ENCODE measurements at places on chromosomes 2 and 18. TPM values are rescaled to one million over a fixed set of nuclear protein-coding genes. Genes with fewer than 3 reads are reported as not detected.

The SGPP2 gene
- total RNA-seq, result 4.2 TPM

The INHBB gene
- total RNA-seq, result 18.1 TPM

The PKDCC gene
- total RNA-seq, result 34.1 TPM

The TEKT4 gene
- total RNA-seq, result 0.55 TPM

DNA sequence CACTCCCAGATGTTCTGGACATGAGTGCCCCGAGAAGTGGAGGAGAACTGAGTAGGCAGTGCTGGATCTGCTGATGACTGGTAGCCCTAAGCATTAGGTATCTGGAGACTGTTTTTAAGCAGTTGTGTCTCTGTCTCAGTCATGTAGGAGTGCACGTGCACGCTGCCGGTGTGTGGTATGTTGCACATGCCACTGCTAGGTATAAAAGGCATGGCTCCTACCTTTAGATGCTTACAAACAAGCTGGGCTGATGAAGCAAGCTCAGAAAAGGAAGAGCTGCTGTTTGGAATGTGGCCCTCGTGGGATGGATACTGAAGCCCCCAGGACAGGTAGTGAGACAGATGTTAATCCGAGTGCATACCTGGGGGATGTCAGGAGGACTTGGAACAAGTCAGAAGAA is 49.1 kb downstream of the HK2 start:
- DNase-seq, result no peak

The ANKRD30BL gene
- total RNA-seq, result 11.2 TPM

The INO80D gene
- total RNA-seq, result 28.0 TPM

The AQP12A gene
- not detected for total RNA-seq

The NT5C1B gene
- not detected for total RNA-seq

DNA sequence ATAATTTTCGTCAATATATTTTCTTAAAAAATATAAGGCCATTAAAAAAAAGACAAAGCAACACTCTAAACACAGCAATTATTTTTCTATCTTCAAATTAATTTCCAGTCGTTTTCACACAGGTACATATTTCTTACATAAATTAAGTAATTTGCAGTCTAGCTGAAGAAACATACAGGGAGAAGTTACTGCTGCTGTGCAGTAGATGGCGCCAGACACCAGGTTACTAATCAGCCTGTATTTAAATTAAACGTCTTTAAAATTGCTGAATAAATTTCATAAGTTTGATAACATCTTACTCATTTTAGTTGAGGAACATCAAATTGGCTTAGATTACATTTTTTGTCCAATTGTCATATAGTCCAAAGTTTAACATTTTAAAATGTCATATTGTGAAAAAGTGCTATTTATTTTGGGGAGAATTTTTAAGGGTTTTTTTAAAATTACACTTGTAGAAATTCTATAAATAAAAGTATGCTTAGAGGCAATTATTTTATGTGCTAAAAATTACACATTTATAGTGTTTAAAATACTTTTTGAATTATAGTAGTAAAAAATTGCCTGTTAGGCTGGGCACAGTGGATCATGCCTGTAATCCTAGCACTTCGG is 88.4 kb downstream of the PMAIP1 start:
- DNase-seq, result peak; percentile 19

The PLGLB2 gene
- total RNA-seq, result not detected

The TBR1 gene
- not detected for total RNA-seq

- peak; percentile 35 for DNase-seq
Measured at GRCh38 chr2:96116879-96117533, 635 bp upstream of the ADRA2B start.

DNA sequence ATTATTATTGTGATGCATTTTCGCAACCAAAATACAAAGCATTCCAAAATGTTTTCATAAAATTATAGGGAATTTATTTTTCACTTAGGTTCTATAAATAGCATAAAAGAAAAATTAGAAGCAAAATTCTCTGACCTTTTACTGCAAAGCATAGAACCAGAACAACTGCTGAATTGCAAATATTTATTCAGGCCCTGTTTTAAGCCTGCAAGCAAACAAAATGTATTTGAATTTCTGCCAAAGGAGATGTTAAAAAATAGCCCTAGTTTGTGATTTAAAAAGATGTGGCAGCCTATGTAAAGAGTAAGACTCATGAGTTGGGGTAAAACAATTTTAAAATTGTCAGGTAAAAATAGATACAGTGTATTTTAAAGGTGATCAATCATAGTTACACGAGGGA is 138.1 kb downstream of the KCNJ3 start:
- DNase-seq, result no peak

The GALNT14 gene
- 4.0 TPM for total RNA-seq

- DNase-seq, result no peak
Measured at GRCh38 chr2:162449471-162449870, 105.5 kb downstream of the GCA start.

DNA sequence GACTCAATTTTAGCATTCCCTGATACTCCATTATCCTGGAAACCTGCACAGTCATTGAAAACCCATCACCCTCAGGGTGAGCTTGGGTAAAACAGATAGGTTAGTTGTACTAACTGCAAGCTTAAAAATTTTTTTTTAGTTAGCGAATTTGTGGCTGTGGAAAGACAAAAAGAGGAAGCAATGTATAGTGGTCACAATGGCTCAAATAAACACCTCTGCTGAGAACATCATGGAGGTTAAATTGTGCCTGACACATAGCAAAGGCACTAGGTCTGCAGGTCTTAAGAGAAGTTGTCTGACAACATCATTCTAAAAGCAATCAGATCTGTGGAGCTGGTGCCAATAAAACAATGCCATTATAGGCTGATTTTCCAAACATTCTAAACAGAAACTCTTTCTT is 84.4 kb upstream of the CAVIN2 start:
- no peak for DNase-seq

- DNase-seq, result no peak
Measured at GRCh38 chr2:6392966-6393365, 472.7 kb downstream of the CMPK2 start.

The C2orf74 gene
- total RNA-seq, result 5.7 TPM

The ACTR2 gene
- total RNA-seq, result 147 TPM

DNA sequence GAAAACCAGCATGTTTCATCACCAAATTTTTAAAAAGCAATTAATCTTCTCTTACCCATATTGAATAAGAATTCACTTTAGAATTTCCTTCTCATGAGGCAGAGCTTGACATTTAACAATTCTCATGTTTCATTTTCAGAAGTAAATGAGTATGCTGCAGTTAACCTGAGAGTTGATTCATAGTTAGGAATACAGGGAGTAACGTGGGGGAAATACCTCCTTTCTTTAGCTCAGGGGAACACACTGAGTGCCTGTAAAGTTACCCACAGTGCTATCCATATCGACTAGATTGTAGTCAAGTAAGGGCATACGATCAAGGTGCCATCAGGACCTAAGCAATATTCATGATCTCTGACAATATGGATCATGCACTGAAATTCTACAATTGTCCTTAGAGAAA is 38.9 kb upstream of the ATIC start:
- DNase-seq, result no peak

DNA sequence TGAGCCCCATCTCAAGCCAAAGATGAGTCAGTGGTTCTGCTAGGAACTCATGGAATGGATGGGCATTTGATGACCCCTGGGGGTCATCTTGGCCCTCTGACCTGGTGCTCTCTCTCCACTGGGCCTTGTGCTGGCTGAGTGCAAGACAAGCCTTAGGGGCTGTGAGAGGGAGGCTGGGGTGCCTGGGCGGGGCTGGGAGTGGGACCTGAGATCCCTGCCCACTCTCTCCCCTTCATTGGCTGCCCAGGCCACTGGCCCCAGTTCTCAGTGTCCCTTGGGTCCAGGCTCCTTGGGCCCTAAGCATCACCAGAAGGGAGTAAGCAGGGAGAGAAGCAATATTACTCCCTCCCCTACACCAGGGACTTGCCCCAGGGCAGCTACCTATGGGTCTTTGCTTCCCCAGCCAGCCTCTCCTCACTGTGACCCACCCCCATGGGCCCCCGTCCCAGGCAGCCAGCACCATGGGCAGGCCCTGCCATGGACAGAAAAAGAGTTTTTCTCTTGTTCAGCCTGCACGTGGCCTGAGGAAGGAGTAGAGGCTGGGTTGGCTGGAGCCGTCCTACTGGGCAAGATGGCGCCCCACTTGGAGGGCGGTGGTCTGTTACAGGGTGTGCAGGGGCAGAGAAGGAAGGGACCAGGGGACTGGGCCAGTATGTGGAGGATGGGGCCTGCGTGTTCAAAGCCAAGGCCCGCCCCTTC is 33.6 kb downstream of the ATOH8 start:
- no peak for DNase-seq

The GKN1 gene
- not detected for total RNA-seq

- DNase-seq, result no peak
Measured at GRCh38 chr2:232260075-232260474, 118.5 kb upstream of the ALPP start.

GRCh38 chr2:134445985-134446382 is 192.1 kb downstream of the MGAT5 start:
- DNase-seq, result no peak

DNA sequence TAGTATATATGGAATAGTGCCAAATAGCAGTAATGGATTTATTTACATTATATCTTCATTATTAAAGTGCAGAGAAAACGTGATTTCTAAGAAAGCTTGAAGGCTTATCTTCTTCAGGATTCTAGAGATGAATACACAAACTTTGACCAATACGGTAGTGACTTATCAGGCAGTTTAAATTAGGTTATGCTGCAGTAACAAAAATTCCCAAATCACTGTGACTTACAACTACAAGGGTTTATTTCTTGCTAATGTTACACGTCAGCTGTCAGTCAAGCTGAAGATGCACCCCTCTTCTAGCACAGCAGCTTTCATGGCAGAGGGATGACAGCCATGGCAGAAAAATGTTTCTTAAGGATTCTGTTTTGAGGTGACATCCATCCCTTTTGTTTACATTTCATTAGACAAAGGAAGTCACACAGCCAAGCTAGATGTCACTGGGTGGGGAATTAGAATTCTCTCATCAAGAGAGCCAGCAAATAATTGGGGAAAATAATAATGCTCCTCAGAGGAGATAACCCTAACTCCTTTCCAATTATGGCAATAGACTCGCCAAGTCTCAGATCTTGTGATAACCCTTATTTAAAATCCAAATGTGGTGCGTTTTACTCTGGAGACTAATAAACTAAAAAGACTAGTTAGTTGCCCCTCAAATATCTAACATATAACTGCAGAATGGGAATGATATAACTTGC is 268.3 kb upstream of the CYP26B1 start:
- DNase-seq, result no peak

The RNF125 gene
- 1.5 TPM for total RNA-seq

The CXXC1 gene
- 54.1 TPM for total RNA-seq

- DNase-seq, result no peak
Measured at GRCh38 chr2:17164550-17164949, 353.7 kb downstream of the RAD51AP2 start.

The RESP18 gene
- total RNA-seq, result not detected

DNA sequence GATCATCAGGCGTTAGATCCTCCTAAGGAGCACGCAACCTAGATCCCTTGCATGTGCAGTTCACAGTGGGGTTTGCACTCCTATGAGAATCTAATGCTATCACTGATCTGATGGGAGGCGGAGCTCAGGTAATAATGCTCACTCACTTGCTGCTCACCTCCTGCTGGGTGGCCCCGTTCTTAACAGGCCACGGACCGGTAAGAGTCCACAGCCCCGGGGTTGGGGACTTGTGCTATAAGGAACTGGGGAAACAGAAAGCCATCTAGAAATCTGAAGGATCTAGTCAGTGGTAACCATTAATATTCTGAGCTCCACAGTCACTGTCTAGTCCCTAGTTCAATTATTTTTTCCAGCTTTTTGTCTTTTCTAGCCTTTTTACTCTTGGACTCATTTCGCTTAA is 44.7 kb upstream of the GAREM2 start:
- DNase-seq, result no peak

The GPR45 gene
- total RNA-seq, result not detected

- DNase-seq, result no peak
Measured at GRCh38 chr2:229126066-229126465, 145.0 kb downstream of the PID1 start.

DNA sequence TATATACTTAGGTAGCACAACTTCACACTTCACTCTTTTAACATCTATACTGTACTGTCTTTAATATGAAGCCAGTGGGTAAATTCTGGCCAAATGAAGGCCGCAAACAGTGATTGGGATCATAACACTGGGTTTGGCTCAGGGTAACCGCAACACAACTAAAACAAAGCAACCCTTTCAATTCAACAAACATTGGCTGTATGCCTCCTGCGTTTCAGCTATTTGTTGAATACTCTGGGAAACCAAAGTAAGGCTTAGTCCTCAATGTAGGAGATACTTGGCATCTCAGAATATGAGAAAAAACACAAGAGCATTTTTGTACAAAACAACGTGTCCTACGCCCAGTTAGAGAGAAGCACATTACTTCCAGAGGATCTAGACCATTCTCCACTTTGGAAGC is 693.3 kb upstream of the KLHL29 start:
- no peak for DNase-seq

- DNase-seq, result no peak
Measured at GRCh38 chr2:60577682-60578283, 24.3 kb upstream of the BCL11A start.

- no peak for DNase-seq
Measured at GRCh38 chr2:69926849-69927515, 12.1 kb downstream of the MXD1 start.
